Left kidney (tissue), 8 donors: ENCODE measurements at places on chromosomes 6 and 20. TPM values are rescaled to one million over a fixed set of nuclear protein-coding genes. Genes with fewer than 3 reads are reported as not detected.

DNA sequence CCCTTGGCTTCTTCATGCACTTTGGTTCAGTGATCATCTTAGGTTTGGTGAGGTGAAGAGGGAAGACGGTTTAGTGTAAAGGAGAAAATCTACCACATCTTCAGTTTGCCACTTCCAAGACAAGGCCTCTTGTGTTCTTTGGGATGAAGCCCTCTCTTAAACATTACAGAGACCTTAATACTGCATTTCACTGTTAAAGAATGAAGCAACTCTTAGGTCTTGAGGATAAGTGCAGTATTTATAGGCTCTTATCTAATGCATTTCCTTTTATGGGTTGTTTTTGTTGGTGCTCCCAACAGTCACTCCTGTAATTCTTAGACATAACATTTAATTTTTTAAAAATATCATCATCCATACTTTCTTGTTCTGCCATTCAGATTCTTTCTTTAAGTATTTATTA, 139.9 kb upstream of the LAMP5 start:
- DNase-seq, result no peak

DNA sequence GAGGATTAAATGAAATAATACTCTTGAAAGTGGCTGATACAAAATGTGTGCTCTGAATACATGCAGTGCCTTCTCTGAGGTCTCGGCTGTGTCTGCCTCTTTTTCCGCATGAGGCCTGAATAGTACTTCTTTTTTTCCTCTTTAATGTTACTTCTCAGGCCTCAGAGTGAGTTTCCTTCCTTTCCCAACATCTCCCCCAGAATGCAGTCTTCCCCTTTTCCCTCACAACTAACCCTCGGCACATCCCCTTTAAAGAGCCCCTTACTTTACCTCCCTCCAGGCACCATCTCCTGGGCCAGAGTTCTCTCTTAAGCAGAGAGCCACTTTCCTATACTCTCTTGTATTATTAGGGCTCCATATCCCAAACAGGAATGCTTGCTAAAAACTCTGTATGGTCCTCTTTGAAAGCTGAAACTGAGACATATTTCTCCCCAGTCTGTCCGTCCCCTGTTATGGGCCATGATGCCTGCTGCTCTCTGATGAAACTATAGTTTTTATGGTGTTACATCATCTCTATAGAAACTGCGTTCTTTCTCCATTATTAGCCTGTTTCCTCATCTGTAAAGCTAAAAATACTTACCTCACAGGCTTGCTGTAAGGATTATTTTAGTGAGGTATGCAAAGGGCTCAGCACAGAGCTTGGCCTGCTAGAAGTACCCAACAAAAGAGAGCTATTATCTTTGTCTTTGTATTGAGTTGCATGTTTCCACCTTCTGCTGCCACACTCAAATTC, 2.3 kb downstream of the PLAGL2 start:
- DNase-seq, result no peak

GRCh38 chr6:96812077-96812703, 25.1 kb downstream of the GPR63 start:
- no peak for DNase-seq

DNA sequence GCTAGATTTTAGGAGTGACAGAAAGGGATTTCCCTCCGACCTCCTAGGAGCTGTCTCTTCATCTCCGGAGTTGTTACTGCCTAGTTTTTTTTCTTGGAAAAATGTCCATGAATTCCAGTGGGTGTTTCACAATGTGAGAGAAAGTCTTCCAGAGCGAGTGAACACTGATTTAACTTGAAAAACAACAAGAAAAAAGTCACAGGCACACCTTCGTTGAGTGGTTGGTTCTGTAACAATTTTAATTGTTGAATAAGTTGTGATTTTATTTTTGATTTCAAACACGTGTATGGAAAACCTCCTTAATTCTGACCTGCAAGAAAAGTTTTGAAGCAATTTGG, 2.9 kb downstream of the TFAP2C start:
- DNase-seq, result no peak

GRCh38 chr20:31740208-31740607, 1.1 kb downstream of the TPX2 start:
- no peak for DNase-seq

Gene ADGRF5
- polyA plus RNA-seq, result 25.5 TPM

- no peak for DNase-seq
These were observed 665.7 kb upstream of the SLC35B3 start for GRCh38 chr6:9100869-9101580.

GRCh38 chr20:44956410-44956809, 3.8 kb downstream of the TOMM34 start:
- no peak for DNase-seq

Gene EPB41L1
- polyA plus RNA-seq, result 63.3 TPM

DNA sequence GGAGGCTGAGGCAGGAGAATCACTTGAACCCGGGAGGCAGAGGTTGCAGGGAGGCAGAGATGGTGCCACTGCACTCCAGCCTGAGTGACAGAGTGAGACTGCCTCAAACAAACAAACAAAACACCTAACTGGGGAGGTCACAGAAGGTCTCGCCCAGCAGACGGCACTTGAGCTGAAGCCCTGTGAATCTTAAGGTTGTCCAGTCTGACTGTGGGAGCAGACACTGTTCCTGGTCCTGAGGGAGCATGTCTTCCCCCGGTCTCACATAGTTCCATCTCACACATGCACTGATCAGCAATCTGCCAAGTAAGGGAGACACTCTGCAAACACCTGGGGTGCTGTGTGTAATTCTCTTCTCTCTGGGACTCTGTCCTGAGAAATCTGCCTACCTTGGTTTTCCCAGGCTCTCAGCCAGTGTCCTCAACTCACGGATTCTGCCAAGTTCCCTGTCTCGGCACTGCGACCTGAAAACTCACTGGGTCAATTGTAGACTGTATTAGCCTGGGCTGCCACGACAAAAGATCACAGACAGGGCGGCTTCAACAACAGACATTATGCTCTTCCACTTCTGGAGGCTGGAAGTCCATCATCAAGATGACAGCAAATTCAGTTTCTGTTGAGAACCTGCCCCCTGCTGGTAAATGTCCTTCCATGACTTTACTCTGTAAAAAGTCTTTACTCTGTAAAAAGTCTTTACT, 94.3 kb downstream of the JPH2 start:
- no peak for DNase-seq

- DNase-seq, result no peak
These were observed 13.7 kb downstream of the TBXT start for GRCh38 chr6:166153966-166154365.

DNA sequence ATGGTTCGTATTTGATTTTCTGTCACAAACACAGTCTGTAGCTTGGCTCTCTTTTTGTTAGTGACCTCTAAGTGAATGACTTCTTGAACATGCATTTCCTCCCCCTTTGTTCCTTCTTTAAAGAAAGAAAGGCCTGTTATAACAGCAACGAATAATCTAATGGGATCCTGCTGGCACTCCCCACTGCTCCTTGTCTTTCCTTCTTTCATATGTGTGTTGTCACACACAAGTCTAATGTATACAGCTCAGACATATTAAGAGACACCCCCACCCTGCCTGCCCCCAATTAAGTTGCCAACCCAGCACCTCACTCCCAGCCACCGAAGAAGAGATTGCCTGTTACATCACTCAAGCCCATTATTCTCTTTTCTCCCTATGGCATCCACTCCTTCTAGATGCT, 4.9 kb upstream of the SAMD5 start:
- DNase-seq, result no peak

DNA sequence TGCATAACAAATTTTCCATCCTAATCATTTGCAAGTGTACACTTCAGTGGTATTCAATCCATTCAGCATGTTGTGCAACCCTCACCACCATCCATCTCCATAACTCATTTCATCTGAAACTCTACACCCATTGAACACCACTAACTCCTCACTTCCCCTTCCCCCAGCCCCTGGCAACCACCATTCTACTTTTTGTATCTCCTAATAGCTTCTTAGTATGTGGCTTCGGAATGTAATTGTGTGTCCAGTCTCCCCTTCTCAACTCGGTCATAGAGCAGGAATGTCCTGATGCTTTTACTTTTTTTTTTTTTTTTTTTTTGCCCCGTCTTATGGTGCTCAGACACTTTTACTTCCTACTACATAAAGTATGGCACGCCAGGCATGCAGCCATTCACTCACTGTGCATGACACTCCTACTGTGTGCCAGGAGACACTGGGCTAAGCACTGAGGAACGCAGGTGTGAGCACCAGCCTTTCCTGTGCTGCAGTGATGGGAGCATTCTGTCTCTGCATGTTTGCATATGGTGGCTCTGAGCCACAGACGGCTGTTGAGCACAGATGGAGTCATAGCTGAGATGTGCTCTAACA, 15.3 kb downstream of the HCK start:
- no peak for DNase-seq

DNA sequence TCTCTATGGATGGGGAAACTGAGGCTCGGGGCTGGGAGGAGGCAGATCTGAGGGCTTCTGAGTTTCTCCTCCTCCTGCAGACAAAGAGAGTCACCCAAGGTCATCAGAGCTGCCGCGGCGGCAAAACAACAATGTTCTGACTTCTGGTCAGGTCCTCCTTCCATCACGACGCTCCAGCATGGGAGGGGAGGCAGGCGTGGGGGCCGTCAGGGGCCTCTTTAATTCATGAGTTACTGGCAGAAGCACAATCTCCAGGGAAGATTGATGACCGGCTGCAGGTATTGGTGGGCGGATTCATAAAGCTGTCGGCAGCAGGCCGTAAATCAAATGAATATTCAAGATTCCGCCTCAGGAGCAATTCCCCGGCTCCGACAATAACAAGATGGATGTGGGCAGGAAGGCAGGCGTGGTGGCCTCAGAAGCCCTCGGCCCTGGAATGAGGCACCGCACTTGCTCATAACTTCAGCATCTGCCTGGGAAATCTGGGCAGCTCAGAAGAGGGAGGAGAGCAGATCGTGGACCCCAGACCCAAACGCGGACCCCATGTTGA, 19.1 kb downstream of the PCK1 start:
- DNase-seq, result no peak

DNA sequence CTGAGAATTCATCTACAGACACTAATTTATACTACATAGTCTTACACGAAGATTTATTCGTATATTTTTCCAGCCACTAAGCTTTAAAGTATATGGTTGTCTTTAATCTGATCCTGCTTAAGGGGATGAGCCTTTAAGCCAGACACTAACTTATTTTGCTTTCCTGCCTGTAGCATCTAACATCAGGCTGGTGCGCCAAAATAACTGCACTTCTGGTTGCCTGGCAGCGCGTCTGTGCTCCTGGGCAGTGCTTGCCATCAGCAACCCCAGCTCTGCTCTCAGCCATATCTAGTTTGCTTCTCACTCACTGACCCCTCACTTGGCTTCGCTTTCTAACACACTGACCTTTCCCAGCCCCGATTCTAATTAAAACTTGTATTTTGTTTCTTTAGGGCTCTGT, 21.8 kb downstream of the HMGCLL1 start:
- no peak for DNase-seq

DNA sequence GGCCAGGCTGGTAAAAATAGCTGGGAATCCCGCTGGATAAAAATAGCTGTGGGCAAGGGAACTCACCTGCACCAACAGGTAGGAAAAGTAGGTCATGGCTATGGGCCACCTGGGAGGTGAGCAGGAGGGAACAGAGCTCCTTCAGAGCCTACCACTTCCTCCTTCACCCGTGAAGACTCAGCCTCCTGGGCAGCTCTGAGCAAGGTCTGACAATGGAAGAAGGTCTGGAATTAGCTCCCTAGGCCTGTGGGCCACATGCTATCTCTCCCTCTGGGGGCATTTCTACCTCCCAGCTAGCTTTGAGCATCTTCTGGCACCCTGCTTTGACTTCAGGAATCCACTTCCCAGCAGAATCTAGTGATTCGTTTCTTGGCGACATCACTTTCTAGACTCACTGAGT, 153.9 kb downstream of the MRPL14 start:
- DNase-seq, result no peak

Gene RAET1G
- 1.4 TPM for polyA plus RNA-seq

- DNase-seq, result no peak
These were observed 13.8 kb downstream of the TREM1 start for GRCh38 chr6:41272591-41273240.

DNA sequence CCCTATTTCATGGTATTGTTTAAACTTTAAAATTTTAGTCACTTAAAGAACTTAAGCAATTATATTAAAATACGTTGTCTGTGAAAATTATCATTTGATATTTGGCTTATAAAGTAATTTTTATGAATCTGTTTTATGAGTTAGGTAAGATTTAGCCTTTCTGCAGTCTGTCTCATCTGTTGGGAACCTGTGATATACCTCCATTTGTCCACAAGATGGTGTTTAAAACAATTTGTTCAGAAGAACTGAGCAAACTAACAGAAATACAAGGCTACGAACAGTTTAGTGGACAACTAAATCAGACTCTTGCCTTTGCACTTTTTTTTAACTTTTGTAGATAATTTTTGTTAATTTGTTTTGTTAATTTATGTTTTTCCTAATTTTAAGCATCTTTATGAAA, 92.4 kb downstream of the COL9A1 start:
- no peak for DNase-seq

- no peak for DNase-seq
These were observed 437.6 kb upstream of the PLCB4 start for GRCh38 chr20:8631271-8631670.

DNA sequence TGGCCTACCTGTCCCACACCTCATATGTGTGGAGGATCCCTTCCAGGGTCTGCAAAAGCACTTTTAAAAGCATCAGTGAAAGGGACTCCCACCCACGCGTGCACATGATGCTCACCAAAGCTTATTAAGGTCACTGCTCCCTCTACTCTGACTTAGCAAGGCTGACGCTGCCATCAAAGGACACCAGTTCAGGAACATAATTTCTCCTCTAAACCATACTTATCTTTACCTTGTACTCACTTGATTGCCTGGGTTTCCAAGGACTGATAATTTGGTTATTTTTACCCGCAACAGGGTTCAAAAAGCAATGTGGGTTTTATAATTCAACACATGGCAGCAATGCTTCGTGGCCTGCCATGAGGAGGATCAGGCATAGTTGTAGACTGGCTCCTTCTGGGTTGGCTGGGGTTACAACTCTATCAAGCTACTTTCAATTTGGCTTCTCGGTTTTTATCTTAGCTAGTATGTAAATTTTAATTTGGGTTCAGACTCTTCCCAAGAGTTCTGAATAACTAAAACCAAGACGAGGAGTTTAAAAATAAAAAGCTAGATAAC, 52.2 kb upstream of the EMILIN3 start:
- DNase-seq, result no peak

DNA sequence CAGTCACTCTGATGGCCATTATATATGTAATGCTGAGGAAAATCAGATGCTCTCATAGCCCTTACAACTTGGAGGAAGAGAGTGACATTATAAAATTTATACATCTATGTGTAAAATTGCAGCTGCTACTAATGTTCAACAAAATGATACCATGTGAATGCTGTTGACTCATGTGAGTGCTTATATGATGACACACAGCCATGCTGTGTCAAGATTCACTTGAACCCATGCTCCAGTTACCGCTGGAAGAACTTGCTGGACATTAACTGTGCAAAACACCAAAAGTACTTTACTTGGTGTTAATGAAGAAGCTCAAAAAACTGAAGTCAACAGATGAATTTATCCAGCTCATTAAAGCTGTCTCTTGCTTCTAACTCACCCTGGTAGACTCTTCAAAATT, 318.9 kb upstream of the PLCB4 start:
- no peak for DNase-seq
